CD4-positive, CD25-positive, alpha-beta regulatory T cell (primary cell): ENCODE measurements at places on chromosomes 5 and 9. TPM values are rescaled to one million over a fixed set of nuclear protein-coding genes. Genes with fewer than 3 reads are reported as not detected.

The DPYSL3 gene
- 1.1 TPM for total RNA-seq

The FOXD4L3 gene
- total RNA-seq: not detected

The C9orf72 gene
- total RNA-seq: 19.9 TPM

The NUTM2G gene
- not detected for total RNA-seq

The CBY3 gene
- total RNA-seq: not detected

The OR13C5 gene
- total RNA-seq: not detected

The KIF4B gene
- total RNA-seq: not detected

The SAXO1 gene
- total RNA-seq: 0.30 TPM

The ARPC5L gene
- total RNA-seq: 48.6 TPM

The TRIP13 gene
- total RNA-seq: 1.2 TPM

The LURAP1L gene
- total RNA-seq: not detected

The CER1 gene
- not detected for total RNA-seq

The PFN3 gene
- not detected for total RNA-seq

The LRRTM2 gene
- total RNA-seq: not detected

The SEMA6A gene
- not detected for total RNA-seq

The GPRIN1 gene
- 1.9 TPM for total RNA-seq

The FAXDC2 gene
- total RNA-seq: 4.0 TPM

The C5orf22 gene
- 15.0 TPM for total RNA-seq

The OGN gene
- 0.86 TPM for total RNA-seq

The FOXD4 gene
- total RNA-seq: 0.32 TPM

The PCSK1 gene
- not detected for total RNA-seq

The SNX24 gene
- total RNA-seq: 14.2 TPM

The CDH9 gene
- not detected for total RNA-seq

The KIAA0825 gene
- 4.6 TPM for total RNA-seq

The UBE2D2 gene
- total RNA-seq: 181 TPM

The SPATA31A3 gene
- total RNA-seq: not detected

The PCA3 gene
- total RNA-seq: not detected

The SV2C gene
- 0.12 TPM for total RNA-seq
